Endothelial cell (in vitro differentiated cells): ENCODE measurements at places on chromosomes 11 and 22. TPM values are rescaled to one million over a fixed set of nuclear protein-coding genes. Genes with fewer than 3 reads are reported as not detected.

DNA sequence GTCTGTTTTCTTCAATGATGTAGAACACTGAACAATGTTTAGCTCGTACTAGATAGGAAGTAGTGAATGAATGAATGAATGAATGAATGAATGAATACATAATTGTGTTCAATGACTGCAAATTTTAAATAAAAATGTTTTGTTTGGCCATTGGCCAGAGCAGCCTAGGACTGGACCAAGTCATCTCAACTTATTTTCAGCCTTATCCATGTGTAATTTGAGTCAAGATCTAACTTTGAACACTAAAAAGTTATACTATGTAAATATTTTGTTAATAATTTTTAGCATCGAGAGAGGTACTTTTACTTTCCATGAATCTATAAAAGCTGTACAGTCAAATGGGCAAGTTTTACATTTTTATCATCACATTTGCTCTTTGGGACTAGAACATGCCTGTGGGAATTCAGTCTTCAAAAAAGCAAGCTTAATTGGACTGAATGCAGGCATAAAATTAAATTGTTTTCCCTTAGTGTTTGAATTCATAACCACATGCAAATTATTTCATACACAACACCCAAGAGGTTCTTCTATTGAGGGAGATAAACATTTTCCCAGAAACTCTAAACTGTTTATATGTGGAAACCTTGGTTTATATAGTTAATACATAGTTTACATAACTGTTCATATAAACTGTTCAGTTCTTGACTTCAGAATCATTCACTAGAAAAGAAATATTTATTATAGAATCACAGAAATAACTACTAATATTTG lies 222.1 kb upstream of the ANO3 start:
- H3K27me3 ChIP-seq: no peaks in the 10 kb centered on the region
- no peak overlapping the region for H3K27ac ChIP-seq
- no peaks in the 10 kb centered on the region for H3K36me3 ChIP-seq
- no peaks in the 10 kb centered on the region for H3K4me1 ChIP-seq

DNA sequence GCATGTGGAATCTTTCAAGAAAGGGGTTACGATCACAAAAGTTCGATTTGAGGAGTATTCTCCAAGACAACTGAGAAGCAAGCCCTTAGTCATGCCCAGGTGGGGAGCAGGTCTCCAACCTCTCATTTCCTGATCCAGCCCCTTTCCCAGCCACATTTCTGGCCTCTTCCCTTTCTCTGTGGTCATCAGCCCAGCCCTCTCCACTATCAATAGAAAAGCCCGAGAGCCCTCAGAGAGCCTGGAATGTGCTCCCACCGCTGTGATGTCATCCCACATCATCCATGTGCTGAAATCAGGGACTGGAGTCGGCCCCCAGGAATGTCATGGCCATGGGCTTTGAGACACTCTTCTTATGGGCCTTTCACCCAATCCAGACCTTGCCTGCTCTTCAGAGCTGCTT lies 62.6 kb downstream of the KCNJ1 start:
- peaks cover 27% of the 10 kb centered on the region for H3K4me1 ChIP-seq
- H3K27me3 ChIP-seq: peaks cover 2% of the 10 kb centered on the region
- no peak overlapping the region for H3K4me3 ChIP-seq
- no peak for DNase-seq

DNA sequence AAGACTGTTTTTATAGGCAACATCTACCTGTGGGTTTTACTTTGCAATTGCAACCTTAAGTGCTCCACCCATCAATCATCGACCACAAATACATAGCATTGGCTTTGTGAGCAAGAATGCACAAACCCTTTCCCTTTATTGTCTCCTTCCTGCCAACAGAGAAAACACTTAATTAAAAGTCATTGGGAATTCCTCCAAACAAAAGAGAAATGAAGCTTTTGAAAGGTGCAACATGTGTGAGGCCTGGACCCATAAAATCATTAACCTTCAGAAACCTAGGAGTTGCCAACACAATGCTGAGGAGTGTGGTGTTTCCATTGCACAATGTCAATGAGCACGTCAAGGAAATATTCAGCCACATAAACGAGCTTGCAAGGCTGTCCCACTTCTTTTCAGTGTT lies 223.2 kb downstream of the BLID start:
- H3K27me3 ChIP-seq: no peaks in the 10 kb centered on the region
- no peaks in the 10 kb centered on the region for H3K36me3 ChIP-seq
- no peak for DNase-seq
- H3K27ac ChIP-seq: no peak overlapping the region
- peaks cover 21% of the 10 kb centered on the region for H3K4me1 ChIP-seq
- no peak overlapping the region for H3K4me3 ChIP-seq

DNA sequence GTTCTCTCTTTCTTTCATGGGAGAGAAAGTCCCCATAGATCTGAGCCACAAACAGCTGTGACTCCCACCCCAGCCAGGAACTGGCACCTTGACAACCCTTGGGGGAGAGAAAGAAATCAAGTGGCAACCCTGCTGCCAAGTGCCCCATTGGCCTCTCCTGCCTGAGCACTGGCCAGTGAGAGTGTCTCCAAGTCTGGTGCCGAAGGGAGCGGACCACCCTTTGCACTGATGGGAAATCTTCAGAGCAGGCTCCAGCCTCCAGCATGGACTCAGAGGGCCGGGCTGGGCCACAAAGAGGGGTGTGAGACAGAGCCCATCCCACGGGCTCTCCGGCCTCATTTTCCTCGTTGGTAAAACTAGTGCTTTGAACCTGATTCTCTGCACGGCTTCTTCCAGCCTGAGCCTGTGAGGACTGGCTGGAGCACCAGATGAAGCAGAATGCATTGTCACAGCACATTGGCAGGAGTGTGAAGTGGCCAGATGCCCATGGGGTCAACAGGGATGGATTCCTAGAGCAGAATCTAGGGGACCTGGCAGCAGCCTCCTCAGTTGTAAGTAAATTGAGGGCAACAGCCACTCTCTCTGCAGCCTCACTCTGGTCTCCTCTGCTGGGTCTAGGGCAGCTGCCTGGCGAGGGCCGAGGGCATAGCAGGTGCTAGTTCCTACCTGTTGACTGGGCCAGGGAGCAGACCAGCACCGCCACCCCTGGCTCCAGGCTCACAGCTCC lies 81.4 kb downstream of the TRIM29 start:
- no peak overlapping the region for H3K27ac ChIP-seq
- H3K36me3 ChIP-seq: no peaks in the 10 kb centered on the region
- H3K27me3 ChIP-seq: peaks cover 8% of the 10 kb centered on the region
- H3K4me3 ChIP-seq: no peak overlapping the region
- H3K4me1 ChIP-seq: peaks cover 14% of the 10 kb centered on the region

Gene DRICH1
- not detected for total RNA-seq
